T-helper 1 cell (primary cell): ENCODE measurements at places on chromosomes 6 and 20.

- DNase-seq, result no peak
Measured at GRCh38 chr20:19907326-19908056, 109.7 kb upstream of the NAA20 start.

DNA sequence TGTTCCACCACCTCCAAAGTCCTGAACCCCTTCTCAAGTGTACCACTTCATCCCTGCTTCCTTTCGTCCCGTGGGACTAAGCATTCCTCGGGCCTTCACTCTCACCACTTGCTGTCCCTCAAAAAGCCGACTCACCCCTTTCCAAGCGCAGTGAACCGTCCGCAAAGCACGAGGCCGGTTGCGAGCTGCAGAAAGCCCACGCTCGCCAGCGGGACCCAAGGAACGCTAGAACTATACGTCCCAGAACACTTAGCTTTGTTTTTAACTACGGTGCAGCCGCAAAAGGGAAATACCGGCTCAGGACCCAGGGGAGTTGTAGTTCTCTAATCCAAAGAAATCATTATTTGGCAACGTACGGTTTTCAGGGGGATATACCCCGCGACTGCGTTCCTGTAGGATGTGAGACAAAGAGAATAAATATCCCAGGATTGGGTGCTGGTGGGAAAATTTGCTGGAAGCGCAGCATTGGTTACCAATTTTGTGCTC, 416 bp upstream of the POLR1H start:
- DNase-seq, result no peak

GRCh38 chr6:34515473-34516387, 40.4 kb downstream of the SPDEF start:
- no peak for DNase-seq

DNA sequence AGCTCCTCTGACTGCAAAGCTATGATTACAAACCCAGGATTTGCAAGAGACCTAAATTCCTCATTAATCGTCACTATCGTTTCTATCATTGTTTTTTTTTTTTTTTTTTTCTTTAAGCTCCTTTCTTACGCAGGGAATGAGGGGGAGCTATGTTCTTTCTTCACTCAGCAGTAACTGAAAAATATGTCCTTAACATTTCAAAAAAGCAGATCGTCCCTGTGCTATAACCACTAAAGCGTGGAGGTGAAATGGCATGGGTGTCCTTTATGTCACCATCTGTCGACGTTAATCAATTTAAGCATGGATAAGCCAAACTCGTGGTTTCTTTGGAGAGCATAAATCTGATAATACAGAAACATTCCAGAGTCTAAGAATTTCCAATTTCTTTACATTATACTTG, 67.9 kb upstream of the TRAF3IP2 start:
- DNase-seq, result no peak

DNA sequence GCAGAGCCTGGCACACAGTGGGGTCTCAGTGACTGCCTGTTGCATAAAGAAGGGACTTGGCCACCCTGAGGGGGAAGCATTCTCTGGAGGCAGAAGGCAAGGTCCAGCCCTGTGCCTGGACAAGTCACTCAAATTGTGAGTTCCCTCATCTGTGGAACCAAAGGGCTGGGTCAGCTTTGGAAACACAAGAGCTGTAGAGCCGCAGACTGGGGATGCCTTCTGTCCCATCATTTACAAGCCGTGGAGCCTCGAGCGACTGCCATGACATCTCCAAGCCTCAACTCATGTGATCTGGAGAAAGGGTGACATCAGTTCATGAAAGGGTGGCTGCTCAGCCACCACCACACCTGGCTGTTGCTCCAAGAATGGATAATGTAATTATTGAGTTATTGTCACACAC, 20.4 kb upstream of the SIRPD start:
- no peak for DNase-seq

GRCh38 chr6:14775528-14775927, 470.3 kb upstream of the JARID2 start:
- no peak for DNase-seq

- no peak for DNase-seq
Measured at GRCh38 chr20:44010162-44010704, 95.6 kb downstream of the TOX2 start.
